Cerebellum (tissue), 4 donors: ENCODE measurements at places on chromosomes 7 and 10. TPM values are rescaled to one million over a fixed set of nuclear protein-coding genes. Genes with fewer than 3 reads are reported as not detected.

DNA sequence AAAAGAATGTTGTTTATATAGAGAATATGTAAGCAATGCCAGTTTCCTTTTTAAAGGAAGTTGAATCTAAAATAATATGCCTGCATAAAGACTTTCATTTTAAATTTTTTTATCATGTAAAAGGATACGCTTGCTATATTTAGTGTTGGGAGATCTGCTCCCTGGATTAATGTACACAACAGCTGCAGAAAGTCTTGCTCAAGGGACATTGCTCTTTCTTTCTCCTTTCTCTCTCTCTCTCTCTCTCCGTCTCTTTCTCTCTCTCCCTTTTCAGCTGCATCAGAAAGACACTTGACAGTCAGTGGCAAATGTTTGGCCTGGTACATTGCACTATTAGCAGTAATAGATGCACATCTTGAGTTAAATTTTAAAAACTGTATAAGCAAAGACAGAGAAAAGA lies 739 bp downstream of the MYPN start:
- DNase-seq, result no peak

DNA sequence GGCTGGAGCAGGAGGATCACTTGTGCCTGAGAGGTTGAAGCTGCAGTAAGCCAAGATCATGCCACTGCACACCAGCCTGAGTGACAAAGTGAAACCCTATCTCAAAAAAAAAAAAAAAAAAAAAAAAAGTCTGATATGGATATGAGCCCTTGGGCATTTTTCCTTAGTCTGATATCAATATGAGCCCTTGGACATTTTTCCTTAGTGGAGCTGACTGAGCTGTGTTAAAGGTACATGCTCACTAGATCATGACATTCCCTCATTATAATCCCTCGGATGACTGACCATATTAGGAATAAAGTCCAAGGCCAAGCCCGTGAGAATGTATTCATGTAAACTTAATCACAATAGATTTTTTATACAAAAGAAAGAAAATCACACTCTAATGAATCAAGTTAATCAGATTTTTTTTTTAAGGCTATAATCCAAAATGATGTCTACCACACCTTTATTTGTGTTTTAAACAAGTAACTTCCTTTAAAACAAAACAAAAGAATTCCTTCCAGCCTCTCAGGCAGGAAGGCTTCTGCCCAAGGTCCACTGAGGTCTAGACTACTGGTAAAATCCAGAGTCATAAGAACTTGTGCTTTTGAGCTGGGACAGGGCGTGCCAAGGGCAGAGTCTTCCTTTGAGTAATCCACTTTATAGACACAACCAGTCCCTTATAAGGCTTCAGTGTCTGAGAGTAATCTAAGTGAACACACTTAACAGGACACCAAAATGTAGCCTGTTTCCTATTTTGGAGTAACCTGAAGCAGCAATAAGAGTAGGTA lies 5.5 kb downstream of the PPA1 start:
- DNase-seq, result no peak

- no peak for DNase-seq
Measured at GRCh38 chr7:141754939-141755338, 9.0 kb upstream of the TAS2R3 start.

DNA sequence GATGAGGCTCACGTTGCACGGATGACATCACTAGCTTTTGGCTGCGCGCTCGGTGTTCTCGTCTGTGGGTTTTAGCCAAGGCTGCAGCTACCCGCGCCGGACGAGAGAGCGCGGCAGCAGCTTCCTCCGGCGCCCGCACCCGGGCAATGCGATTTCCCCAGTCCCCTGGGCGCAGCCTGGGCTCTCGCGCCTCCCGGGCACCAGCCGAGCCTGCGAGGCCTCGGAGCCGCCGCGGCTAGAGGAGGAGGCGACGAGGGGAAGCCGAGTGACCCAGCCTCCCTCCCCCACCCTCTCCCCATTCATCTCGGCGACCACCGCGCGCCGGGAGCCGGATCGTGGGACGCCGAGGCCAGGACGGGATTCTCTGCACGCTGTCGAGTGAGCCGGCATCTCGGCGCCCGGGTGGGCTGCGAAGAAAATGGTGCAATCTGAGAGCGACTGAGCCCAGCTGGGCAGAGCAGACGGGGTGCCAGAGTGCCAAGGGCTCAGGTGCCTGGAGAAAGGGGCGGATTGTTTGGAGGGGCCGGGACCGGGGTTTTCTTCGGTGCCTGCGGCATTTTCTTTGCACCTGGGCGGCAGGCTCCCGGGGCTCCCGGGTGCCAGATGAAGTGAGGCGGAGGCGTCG lies 1.2 kb upstream of the TMEM178B start:
- DNase-seq, result peak; percentile 86

DNA sequence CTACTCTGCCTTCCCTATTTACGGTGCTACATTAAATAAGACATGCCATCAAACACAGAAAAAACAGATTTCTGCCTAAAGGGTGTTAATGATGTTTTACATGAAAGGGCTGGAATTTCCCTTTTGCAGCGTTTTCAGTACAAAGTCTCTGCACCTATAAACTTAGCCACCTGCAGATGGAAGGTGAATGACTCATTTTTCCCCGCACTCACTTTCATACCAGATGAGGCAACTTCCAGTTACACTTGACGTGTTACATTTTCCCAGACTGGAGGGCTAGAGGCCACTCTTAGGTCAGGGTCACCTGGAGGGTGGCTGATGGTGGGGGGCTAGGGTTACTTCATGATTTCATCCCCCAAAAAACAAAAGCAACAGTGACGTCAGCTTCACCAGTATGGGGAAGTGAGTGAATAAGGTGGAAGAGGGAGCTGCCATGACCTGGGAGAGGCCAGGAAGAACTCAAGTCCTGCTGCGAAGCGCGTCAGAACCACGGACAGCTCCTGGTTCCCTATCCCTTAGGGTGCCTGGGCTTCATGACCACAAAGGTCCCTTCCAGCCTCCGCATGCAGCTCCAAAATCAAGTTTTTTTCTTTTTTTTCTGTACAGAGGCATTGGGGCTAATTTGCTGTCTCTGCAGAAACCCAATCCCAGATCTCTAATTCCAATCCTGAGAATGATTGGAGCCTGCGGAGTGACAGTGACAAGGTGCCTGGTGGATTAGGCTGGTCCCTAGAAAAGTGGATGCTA lies 94.0 kb downstream of the ADARB2 start:
- DNase-seq, result no peak

DNA sequence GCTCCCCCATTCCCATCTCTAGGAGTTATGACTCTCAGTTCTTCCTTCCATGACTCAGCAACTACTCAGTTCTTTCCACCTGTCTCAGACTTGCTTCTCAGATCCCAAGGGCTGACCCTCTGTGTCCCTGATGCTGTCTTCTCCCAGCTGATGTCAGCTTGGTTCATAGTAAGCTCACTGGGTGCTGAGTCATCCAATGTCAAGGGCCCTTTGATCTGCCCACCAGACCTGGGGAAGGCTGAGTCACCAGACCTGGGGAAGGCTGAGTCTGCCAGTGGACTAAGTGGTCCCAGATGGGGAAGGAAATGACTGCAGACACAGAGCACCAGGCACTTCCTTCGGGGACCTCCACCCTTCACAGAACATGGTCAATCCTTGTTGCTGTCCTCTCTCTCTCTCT lies 76.1 kb upstream of the ZEB1 start:
- DNase-seq, result no peak

The LLCFC1 gene
- total RNA-seq, result not detected

The LEP gene
- 0.09 TPM for total RNA-seq

The CREB5 gene
- 23.6 TPM for total RNA-seq
